ENCODE measurements at places on chromosomes 13 and 19.

- no peak for DNase-seq
These were observed 21.2 kb downstream of the ZNF675 start for GRCh38 chr19:23665651-23666410.

GRCh38 chr19:40610396-40611064 is 9.4 kb downstream of the LTBP4 start:
- no peak for DNase-seq

DNA sequence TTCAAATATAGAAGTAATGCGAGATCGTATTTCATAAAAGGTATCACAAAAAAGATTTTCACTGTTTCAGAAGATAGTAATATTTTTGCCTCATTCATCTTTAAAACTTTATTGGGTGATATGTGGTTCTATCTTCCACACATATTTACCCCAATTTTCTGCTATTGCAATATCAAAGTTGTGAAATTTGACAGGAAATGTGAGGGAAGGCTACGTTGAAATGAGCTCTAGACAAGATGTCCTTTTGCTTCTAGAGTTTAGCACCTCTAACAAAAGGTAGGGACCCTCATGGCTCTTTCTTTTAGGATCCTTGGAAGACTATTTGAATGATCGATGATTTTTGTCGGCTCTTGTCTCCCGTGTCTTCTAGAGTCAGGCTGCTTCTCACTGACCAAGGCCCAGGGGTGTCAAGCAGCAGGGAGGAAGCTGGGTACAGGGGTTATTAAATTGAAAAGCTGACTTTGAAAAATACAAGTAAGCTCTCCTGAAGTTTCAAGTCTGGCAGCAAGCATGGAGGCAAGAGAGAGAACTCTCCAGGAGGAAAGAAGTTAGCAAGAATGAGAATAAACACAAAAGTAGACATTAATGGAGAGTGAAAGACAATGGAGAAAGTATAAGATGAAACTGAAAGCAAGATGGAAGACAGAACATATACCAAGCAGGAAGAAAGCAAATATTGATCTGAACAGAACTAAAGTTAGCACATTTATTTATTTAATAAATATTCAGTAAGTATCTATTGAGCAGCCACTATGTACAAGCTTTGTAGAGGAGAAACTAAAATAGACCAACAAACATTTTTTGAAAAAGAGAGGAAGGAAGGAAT is 73.4 kb downstream of the RUBCNL start:
- no peak for DNase-seq

DNA sequence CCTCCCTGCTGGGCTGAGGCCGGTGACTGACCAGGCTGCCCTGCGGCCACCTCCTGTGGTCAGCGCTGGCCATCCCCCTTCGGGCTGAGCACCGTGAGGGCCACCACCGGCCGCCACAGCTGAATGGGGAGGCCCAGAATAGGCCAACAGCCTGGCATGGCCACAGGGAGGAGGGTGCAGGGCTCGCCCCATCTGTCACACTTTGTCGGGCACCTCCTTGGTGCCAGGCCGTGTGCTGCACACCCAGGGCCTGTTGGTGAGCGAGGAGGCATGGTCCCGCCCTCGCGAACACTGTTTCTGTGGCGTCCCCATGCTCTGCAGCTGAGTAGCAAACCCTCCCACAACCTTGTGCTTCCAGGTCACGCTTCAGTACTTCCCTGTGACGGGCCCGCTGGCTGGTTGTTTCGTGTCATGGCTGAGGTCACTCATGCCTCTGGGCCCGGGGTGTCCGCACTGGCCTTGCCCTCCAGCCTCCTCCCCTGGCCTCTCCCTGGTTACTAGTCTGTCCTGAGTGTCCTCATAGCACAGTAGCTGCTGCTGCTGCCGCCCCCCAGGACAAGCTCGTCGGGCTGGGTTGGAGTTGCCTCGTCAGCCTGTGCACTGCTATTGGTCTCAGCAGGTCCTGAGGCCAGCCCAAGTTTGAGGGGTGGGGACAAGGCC is 15.2 kb downstream of the EPN1 start:
- no peak for DNase-seq

DNA sequence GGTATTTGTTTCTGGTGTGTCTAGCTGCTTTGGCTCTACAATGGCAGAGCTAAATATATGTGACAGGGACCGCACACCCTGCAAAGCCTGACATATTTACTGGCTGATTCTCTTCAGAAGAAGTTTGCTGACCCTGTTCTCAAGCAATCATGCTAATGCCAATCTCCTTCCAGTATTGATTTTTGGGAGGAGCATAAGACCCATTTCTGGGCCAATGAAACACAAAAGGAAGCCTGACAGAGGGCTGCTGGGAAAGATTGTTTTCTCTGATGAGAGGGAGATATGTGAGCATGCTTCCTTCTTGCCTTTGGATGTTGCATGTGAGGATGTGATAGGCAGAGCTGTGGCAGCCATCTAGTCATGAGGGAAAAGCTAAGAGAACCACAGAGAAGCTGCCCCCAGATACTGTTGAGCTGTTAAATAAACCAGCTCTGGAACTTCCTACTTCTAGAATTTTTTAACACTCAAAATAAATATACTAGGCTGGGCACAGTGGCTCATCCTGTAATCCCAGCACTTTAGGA is 31.4 kb upstream of the TPTE2 start:
- no peak for DNase-seq

DNA sequence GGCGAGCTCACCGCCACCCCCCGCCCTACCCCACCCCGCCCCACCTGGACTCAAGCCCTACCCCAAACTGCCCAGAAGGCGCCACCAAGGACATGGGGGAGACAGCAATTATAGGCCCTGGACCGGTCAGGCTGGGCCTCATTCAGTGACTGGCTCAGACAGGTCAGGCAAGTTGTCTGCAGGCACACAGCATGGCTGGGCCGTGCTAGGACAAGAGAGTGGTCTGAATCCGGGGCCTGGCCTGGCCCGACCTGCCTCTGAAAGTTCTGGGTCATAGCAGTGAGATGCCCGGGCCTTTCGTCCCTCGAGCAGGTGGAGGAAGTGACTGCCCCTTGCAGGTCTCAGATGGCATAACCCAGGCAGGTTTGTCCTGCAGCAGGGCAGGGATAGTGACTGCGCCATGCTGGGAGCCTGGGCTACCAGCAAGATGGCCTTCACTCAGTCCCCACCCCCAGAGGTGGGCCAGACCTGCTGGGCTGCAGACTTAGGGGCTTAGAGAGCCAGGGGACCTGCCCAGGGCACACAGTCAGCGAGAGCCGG is 21.0 kb downstream of the COMP start:
- no peak for DNase-seq

GRCh38 chr13:48583859-48584311 is 51.0 kb upstream of the RCBTB2 start:
- no peak for DNase-seq

GRCh38 chr19:33241530-33242101 is 16.0 kb upstream of the SLC7A10 start:
- no peak for DNase-seq

GRCh38 chr13:75312884-75313520 is 169.0 kb downstream of the TBC1D4 start:
- no peak for DNase-seq

DNA sequence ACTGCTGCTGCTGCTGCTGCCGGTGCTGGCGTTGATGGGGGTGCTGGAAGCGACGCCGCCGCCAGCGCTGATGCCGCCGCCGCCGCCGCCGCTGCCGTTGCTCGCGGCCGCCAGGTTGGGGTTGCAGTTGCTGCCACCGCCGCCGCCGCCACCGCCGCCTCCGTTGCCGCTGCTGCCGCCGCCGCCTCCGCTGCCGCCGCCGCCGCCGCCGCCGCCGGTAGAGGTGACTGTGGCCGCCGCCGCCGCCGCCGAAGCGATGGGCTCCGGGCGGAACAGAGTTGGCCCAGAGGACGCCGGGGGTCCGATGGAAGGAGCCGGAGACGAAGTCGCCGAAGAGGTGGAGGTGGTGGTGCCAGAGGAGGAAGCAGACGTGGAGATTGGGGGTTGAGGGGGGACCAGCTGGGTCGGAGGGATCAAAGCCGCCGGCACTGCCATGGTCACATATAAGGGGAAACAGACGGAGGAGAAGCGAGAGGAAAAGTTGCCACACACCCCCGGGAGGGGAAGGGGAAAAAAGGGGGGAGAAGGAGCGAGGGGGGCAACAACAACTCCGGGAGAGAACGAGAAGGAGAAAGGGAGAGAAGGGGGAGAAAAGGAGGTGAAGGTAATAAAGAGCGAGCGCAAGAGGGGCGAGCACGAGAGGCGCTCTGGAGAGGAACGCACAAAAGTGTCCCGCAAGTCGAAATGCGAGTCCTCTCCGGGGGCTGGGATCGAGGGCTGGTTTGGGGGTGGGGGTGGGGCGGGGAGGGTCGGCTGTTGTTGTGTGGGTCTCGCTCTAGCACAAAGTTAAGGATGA is 471 bp downstream of the DACH1 start:
- no peak for DNase-seq

- no peak for DNase-seq
These were observed 46.0 kb downstream of the RGCC start for GRCh38 chr13:41503356-41503755.

DNA sequence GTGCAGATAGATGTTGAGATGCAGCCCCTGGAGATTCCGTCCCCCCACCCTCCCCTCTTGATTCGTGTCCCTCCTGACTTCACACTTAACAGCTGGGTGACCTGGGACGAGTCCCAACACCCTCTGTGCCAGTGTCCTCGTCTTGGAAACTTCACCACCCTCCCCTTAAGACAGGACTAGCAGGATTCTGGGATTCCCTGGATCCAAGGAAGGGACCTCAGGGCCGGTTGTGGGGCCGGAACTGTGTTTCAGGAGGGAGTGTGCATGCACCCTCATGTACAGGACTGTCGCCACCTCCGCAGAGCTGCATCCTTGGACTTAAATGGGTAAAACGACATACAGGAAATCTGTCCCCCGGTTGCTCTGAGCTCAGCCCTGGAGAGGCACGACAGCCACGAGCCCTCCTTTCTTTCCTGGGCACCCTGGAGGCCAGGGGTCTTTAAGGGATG is 990 bp downstream of the MYO9B start:
- no peak for DNase-seq

- DNase-seq, result no peak
These were observed 418 bp upstream of the ZNF709 start for GRCh38 chr19:12485052-12485416.

GRCh38 chr19:55270172-55270942 is 9.6 kb downstream of the HSPBP1 start:
- DNase-seq, result no peak

GRCh38 chr13:101611491-101612475 is 159.3 kb downstream of the ITGBL1 start:
- DNase-seq, result no peak

DNA sequence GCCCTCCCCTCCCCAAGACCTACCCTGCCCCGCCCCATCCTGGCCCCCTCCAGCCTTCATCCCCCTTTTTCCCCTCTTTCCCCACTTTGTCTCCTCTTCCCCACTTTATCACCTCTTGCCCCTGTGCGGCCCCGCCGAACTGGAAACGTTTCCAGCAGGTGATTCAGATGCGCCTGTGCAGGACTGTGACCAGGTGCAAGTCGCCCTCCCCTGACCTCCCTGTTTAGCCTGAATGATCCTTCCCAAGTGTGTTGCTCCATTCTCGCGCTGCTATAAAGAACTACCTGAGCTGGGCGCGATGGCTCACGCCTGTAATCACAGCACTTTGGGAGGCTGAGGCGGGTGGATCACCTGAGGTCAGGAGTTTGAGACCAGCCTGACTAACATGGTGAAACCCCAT is 25.9 kb downstream of the ZNF791 start:
- DNase-seq, result no peak

GRCh38 chr13:102869948-102870676 is 24.3 kb downstream of the ERCC5 start:
- no peak for DNase-seq

GRCh38 chr13:33123066-33123859 is 107.0 kb downstream of the KL start:
- no peak for DNase-seq

DNA sequence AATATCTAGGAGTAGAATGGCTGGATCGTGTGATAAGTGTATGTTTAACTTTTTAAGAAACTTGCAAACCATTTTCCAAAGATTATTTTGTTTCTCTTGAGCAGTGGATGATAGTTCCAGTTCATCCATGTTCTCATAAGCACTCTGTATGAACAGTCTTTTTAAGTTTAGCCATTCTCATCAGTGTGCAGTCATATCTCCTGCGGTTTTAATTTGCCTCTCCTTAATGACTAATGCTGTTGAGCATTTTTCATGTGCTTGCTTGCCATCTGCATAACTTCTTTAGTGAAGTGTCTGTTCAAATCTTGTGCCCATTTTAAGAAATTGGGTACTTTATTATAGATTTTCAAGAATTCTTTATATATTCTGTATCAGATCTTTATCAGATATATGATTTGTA is 58.6 kb downstream of the WASF3 start:
- no peak for DNase-seq

DNA sequence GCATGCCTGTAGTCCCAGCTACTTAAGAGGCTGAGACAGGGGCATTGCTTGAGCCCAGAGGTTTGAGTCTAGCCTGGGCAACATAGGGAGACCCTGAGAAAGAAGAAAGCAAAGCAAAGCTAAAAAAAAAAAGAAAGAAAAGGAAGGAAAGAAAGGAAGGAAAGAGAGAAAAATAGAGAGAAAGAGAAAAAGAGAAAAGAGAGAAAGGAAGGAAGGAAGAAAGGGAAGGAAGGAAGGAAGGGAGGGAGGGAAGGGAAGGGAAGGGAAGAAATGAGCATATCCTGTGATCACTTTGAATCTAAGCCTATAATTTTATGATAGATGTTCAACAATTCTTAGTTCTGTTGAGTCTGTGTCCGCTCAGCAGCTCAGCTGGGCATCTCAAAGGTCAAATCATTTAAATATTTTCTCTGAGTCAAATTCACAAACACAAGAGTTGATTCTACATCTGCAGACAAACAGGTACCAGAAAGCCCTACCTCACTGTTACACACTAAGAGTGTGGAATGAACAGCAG is 70.4 kb downstream of the SUCLA2 start:
- no peak for DNase-seq

DNA sequence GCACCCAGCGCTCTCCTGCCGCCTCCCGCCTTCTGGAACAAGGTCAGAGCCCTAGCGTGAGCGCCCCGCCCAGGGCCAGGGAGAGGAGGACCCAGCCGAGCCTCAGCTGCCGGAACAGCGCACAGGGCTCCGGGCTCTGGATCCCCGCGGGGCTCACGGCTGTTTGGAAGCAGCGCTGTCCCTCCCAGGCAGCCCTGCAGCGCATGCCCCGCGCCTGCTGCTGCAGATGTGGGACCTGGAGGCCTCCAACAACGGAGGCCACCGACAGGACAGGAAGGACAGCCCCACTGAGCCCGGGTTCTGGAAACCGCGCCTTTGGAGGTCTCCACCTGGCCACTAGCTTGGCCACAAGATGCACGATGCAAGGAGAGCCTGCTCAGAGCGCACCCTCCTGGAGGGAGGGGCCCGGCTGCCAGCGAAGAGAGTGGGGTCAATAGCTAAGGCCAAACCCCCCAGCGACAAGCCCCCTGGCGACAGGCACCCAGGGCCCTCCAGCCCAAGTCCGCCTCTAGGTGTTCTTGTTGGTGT is 12.6 kb downstream of the ZSCAN18 start:
- no peak for DNase-seq

DNA sequence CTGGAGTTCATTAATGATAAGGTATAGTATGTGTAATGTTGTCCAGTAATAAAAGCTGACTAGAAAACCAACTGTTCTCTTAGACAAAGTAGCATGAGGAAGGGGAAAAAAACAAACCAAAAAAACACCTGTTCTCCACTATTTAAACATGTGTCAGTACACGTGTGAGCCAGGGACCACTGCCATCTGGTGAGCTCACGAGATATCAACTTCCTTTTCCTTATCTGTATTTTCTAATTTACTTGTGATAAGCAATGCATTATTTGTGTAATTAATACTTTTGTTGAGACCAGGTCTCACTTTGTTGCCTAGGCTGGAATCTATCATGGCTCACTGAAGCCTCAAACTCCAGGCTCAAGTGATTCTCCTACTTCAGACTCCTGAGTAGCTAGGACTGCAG is 4.3 kb upstream of the SIX5 start:
- no peak for DNase-seq
